IMR-90 (cell line): ENCODE measurements at places on chromosomes 16 and 17. TPM values are rescaled to one million over a fixed set of nuclear protein-coding genes. Genes with fewer than 3 reads are reported as not detected.

Gene HBQ1
- 0.92 and 1.7 TPM in 2 replicates for polyA plus RNA-seq

DNA sequence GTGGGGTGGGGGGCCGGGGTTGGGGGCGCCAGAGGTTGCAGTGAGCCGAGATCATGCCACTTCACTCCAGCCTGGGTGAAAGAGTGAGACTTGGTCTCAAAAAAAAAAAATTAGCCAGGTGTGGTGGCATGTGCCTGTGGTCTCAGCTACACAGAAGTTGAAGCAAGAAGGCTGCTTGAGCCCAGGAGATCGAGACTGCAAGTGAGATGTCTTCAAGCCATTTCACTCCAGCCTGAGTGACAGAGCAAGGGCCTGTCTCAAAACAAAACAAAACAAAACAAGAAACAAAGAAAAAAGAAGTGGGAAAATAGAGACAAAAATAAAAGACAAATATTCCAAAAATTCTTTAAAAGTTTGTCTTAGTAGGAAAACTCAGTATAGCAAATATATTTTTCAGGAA is 135.1 kb upstream of the CORO6 start:
- DNase-seq, result no peak

Gene RTN4RL1
- 0.03 and 0.04 TPM in 2 replicates for polyA plus RNA-seq

GRCh38 chr17:69763503-69763902 is 311.5 kb upstream of the KCNJ16 start:
- DNase-seq, result peak; percentile 54

DNA sequence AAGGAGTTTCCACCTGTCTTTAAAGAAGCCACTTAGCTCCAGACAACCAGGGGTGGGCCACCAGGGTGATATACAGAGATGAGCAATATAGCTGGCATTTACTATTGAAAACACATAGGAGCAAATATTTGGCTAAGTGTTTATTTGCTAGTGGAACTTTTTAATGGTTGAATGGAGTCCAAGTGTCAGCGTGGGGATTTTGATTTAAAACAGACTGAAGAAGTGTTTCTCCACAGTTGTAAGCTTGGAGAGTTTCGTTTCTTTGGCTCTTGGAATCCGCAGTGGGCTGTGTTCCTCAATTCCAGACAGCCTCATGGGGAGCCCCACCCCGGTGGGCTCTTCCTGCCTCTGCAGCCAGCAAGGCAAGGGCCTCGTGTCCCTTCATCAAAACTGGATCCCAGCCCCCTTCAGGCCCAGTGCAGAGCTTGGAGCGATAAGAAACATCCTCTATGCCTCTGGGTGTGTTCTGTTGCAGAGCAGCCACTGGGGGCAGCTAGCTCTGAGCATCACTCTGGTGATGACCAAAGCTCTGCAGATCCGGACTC is 36.1 kb downstream of the NOG start:
- DNase-seq, result peak; percentile 37

- peak; percentile 25 for DNase-seq
These were observed 52.8 kb upstream of the ARHGAP44 start for GRCh38 chr17:12736526-12736925.

DNA sequence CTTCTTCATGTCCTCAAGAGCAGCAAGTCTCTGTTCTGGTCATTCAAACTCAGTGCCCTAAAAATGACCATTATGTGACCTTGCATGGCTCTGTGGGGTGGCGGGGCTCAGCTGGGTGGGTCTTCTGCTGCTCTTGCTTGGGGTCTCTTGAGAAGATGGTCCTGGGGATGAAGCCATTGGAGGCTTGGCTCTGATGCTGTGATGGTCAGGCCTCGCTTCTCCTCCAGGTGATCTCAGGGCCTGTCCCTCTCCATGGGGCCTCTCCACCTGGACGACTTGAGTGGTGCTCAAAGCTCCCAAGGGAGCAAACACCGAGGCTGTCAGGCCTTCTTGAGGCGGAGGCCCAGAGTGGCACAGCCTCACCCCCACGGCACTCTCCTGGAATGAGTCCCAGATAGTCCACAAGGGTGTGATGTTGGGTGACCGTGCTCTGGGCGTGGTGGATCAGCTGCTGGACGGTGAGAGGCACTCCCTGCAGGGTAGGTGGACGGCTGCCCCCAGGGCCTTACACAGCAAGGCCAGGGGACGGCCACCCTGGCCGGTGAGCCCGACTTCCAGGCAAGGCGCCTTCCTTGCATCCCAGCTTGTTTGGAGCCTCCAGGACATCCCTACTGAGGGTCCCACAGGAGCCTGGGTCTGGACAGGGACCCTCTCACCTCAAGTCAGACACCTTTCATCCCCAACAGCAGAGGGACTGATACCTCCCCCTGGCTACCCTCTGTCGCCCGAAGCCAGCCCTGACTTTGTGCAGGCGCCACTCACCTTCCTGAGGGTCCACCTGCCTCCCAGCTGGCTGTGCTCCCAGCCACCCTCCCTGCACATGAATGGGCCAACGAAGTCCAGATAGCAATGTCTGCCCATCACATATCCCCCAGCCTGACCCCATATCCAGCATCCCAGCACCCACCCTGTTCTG is 48.7 kb downstream of the USP22 start:
- DNase-seq, result no peak

DNA sequence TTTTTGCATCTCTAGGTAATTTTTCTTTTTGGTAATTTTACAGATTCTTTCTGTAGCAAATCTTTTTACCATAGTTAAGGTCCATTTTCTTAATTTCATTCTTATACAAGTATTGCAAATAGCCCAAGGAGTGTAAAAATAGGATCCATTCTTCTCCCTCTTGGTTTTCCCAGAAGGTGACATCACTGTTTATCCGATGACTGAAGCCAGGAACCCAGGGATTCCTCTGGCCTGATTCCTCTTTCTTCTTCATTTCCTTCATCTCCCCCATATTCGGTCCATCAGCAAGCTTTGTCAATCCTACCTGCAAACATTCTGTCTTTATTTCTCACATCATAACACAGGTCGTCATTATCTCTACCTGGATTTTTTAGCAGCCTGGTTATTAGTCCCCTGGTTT is 5.3 kb downstream of the RBBP6 start:
- peak; percentile 74 for DNase-seq

DNA sequence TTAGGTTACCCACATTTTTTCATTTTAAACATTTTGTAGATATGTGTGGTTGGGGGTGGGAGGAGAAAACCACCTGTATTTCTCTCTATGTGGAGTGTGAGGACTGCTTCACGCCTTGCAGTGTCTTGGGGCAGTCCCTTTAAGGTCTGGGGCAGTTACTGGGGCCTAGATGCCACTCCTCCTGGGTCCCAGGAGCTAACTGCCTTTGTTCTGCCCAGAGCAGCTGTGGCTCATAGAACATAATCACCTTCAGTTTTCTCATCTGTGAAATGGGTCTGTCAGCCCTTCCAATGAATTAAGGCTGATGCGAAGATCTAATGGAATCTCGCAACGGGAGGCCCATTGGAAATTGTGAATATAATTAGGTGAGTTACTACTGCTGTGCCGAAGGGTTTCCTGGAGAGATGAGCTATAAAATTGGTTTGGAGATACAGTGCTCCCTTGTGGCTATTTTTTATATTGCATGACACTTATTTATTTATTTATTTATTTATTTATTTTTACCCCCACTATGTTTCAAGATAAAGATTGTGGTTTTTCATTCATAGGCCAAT is 22.9 kb downstream of the DHRS7C start:
- DNase-seq, result peak; percentile 16

- no peak for DNase-seq
These were observed 1.8 kb downstream of the TSPOAP1 start for GRCh38 chr17:58326609-58327362.

DNA sequence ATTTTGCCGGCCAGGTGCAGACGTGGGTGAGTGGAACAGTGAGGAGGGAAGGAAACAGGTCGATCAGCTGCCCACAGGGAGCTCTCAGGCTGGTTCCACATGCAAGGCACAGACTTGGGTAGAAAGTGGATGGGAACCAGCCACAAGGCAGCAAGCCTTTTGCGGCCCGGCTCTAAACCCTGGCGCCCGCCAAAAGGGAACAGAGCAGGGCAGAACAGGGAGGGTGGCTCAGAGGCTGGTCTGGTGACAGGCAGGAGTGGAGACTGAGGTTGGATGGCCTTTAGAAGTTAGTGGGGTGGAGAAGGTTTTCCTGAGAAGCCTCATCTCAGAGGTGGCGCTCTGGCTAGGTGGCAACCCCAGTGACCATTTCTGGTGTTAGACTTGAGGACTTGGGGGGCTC is 10.4 kb downstream of the LLGL2 start:
- no peak for DNase-seq

GRCh38 chr16:13937411-13937810 is 17.5 kb downstream of the ERCC4 start:
- no peak for DNase-seq

DNA sequence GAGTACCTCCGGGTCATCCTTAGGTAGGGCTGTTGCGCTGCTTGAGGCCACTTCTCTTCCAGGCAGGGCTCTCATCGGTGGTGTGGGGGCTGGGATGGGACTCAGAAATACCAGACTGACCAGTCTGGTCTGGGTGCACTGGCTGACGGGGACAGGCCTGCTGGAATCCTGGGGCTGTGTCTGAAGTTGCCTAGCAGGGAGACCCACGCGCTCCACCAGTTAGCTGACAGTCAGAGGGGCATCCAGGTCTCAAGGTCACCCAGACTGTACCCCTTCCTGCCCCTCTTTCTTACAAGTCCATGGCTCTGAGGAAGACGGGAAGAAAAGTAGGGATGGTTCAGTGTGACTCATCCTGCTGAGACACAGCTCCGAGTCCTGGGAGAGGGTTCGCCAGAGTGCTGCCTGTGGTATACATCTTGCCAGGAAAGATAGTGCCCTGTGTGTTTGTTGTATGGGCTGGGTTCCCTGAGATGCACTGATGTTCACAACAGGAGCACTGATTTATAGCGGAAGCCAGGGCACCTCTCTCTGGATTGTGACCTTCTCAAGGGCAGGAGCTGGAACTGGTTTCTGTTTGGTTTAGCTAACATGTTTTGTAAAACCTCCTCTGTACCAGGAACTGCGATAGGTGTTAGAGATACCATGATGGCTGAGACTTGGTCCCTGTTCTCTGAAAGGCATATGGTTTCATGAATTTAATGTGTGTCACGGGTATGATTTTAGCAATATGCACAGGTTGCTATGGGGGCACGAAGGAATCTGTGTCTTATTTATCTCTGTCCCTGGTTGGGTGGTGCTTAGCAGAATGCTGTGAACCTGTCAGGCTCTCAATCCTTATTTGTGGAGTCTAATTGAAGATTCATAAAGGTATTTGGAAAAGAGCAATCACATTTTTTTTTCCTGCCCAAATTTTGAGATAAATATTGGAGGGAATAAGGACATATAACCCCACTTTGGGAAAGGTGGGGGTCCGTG is 97.5 kb downstream of the OR1D5 start:
- peak; percentile 74 for DNase-seq

DNA sequence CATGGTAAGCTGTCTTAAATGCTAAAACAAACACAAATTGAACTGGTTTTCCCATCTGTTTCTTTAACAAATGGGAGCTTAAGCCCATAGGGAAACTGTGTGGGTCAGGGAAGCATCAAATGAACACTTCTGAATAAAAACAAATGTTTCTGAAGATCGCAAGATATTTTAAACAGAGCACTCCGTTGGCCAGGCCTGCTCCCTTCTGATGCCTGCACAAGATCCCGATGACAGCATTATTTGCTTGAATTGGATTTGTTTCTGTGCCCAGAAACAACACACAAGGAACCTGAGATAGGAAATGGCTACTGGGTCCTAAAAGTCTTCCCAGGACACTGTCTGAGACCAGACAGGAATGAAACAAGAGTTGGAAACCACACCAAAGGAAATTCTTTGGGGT is 425.8 kb upstream of the ZFHX3 start:
- no peak for DNase-seq

Gene AATF
- polyA plus RNA-seq, result 18.1 and 21.0 TPM in 2 replicates

GRCh38 chr17:67821871-67822367 is 3.4 kb upstream of the BPTF start:
- DNase-seq, result no peak

- no peak for DNase-seq
These were observed 1.3 kb downstream of the RASL10B start for GRCh38 chr17:35732806-35733136.

Gene SMARCD2
- 53.7 and 56.9 TPM in 2 replicates for polyA plus RNA-seq

- DNase-seq, result no peak
These were observed 1.4 kb upstream of the ABR start for GRCh38 chr17:1180958-1181752.

DNA sequence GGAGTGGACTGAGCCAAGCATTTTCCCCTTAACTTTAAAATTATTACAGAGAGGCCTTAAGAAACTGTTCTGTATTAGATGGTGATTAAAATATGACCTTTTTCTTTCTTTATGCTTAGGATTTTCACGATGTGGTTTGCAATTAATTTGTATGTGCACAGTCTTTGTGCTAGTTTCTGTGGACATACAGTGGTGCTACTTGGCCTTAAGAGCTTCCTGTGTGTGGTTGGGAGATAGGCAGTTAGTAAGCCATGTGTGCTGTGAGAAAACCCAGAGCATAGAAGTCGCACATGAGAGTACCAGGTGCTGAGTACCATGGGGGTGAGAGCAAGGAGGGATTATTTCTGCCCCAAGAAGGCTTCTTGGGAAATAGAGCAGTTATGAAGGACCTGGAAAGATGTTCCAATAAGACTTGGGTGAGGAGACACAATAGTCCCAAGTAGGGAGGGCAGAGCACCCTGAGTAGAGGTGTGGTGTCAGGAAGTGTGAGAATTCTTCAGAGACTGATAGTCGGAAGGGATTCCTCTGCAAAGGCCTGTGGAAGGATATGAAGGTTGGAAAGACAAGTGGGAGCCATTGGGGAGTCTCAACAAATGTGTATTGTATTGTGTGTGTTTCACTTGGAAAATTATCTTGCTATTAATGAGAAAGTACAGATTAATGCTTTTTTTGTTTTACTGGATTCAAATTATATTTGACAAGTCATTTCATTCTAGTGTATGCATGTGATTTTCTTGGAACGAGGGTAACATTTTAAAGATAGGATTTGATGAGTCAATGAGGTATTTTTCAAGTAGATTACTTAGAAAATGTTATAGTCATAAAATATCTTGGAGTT is 239.9 kb downstream of the PRKCA start:
- peak; percentile 53 for DNase-seq

Gene SCNN1G
- polyA plus RNA-seq, result not detected in 2 replicates

- no peak for DNase-seq
These were observed 893 bp upstream of the ODF4 start for GRCh38 chr17:8338753-8339140.

Gene SLC38A7
- polyA plus RNA-seq, result 16.4 and 16.7 TPM in 2 replicates

Gene ELP5
- 38.6 and 39.3 TPM in 2 replicates for polyA plus RNA-seq

Gene CETP
- polyA plus RNA-seq, result not detected in 2 replicates

GRCh38 chr16:19879241-19879792 is 5.3 kb downstream of the GPRC5B start:
- peak; percentile 68 for DNase-seq

DNA sequence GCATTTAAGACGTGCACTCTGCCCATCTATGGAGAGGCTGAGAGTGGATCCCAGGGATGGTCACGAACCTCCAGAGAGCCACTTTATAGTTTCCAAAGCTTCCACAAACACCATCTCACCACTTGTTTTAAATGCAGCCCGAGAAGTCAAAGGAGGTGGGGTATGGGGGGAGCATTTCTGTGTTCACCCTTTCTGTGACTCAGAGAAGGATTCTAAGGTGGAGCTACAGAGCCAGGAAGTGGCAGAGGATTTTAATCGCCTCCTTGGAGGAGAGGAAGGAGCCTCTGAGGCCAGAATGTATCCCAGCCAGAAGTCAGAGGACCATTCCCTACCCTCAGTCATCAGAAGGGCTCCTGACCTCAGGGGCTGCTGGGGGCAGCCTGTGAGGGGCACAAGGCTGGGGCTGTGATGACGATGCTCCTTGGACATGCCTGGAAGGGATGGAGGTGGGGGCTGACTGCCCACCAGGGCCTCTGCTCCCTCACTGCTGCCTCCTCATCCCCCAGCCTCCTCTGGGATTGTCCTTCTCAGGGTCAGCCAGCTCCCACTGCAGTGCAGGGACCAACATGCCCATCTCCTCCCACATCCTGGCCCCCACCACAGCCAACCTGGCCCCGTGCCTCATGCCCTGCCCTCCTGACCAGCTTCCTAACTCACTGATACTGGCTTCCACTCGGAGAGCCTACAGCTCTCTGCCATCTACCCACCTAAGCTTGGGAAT is 2.8 kb downstream of the XYLT2 start:
- peak; percentile 53 for DNase-seq
